T-helper 17 cell (primary cell): ENCODE measurements at places on chromosomes 2 and 18.

DNA sequence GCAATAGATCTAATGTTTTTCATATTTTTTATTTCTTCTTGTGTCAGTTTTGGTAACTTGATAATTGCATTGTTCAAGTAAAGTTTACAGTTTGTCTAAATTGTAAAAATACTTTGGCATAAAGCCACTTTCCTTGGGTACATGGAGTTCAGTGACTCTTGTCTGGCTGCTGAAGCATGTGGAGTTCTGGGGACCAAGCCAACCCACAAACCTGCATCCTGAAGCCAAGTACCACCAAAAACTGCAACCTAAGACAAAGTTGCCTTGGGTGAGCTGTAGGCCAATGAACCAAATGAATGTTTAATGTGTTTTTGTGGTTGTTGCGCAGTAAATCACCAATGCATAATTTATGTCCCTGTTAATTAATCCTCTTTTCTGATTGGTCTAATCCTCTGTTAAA lies 872.6 kb downstream of the BCL11A start:
- DNase-seq, result no peak

GRCh38 chr18:26818461-26818860 lies 47.0 kb downstream of the AQP4 start:
- no peak for DNase-seq

- no peak for DNase-seq
These were observed 78.5 kb downstream of the UGGT1 start for GRCh38 chr2:128169497-128169896.

GRCh38 chr2:177433402-177433801 lies 40.8 kb downstream of the AGPS start:
- DNase-seq, result no peak

- no peak for DNase-seq
These were observed 15.9 kb downstream of the ATP8B1 start for GRCh38 chr18:57787068-57787685.

DNA sequence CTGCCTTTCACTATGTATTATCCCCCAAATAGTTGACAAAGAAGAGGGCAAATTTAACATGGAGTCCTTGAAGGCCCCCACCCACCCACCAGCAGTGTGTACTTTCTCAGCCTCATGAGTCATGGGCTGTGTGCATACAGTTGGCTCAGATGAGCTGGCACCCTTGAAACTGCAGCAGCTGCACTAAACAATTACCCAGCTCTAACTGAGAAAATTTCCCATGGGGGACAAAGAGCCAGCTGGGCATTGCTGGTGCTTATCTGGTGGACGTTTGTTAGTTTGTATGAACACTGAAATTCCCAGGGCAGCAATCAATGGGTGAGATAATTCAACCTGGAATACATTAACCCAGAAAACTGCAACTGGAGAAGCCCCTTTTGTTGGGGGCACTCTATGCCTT lies 131.7 kb downstream of the GCA start:
- DNase-seq, result no peak

GRCh38 chr18:80178935-80179818 lies 68.1 kb downstream of the PARD6G start:
- DNase-seq, result no peak

GRCh38 chr18:65206551-65207260 lies 544.1 kb upstream of the CDH7 start:
- DNase-seq, result no peak

GRCh38 chr18:69840001-69840400 lies 107.7 kb downstream of the CD226 start:
- no peak for DNase-seq

DNA sequence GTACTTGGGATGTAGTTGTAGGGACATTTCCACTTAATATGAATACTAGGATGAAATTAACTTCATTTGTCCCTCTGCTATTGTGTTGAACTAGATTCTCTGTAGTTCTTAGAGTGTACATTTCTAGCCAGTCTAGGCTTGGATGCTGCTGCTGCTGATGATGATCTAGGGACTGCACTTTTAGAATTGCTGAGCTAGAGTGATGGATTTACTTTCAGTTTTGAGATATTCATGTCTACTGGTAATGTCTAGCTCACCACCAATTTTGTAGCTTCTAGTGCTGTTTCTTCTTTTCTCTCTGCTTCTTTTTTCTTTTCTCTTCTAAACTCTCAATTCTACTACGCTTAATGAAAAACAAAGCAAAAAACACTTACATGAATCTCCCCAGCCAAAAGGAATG lies 49.4 kb downstream of the MRPS9 start:
- DNase-seq, result no peak

GRCh38 chr2:66573416-66573815 lies 138.5 kb downstream of the MEIS1 start:
- no peak for DNase-seq
